ENCODE measurements at places on chromosomes 5 and 9.

GRCh38 chr5:316210-317085, 5.1 kb upstream of the AHRR start:
- DNase-seq, result no peak

- DNase-seq, result no peak
Measured at GRCh38 chr9:105259274-105259673, 14.8 kb downstream of the SLC44A1 start.

DNA sequence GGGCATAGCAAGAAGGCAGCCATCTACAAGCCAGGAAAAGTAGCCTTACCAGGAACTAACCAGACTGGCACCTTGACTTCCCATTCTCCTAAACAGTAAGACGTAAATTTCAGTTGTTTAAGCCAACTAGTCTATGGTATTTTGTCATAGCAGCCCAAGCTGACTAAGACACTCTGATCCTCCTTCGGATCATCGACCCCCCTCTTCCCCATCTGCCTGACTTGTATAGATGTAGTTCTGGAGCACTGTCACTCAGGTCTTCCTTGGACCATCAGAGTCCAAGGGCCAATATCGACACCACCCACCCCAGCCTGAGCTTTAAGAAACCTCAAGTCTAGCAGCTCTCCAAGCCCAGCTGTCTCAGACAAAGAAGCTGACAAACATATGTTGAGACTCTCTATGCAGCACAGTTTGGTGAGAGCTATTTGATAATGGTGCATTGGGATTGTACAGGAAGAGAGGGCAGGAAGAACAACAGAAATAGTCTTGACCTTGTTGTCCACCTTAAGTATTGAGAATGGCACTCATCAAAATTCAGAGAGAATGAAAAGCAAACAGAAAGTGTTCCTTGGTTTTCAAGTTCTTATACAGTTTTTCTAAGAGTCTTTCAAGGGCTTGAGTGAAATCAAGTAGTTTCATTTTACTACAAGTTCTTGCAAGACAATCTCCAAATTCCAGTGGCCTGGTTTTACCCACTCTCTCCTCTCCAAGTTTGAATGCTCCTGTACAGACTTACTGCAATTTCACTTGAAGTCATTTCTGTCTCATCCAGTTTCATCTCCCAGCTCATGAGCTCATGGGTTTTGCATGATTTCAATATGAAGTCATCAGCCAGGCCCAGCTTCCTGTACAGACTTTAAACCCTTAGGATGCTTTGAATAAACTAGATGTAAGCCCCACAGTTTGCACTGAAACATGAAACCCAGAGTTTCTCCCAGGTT, 122.3 kb upstream of the RAI14 start:
- no peak for DNase-seq

DNA sequence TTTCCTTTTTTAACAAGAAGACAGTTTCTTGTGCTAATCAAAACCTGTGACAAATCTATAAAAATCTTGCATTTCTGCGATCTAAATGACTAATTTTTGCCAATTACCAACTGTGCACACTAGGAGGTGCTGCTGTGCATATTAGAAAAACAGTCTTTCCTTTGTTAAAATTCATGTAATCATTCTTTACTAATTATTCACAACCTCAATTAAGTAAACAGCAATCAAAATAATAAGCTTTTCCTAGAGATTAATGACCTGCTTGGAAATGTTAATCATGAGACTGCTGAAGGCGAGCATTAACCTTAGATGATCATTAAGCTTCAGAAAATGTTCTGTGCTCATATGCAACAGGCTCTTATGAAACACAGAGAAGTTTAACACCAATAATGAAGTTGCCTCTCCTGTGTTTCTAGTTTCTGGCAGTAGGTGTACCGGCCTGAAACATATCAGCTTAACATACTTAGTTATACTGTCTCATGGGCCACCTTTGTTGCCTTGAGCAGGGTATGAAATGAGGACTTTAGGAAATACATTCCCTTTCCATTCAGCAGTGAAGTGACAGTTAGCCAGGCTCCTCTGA, 17.7 kb downstream of the RFESD start:
- no peak for DNase-seq

GRCh38 chr9:121914604-121915303, 178.4 kb downstream of the TTLL11 start:
- DNase-seq, result no peak

GRCh38 chr9:70450738-70451137, 36.3 kb upstream of the KLF9 start:
- no peak for DNase-seq

- peak; percentile 45 for DNase-seq
Measured at GRCh38 chr9:124133727-124134126, 122.2 kb downstream of the LHX2 start.

DNA sequence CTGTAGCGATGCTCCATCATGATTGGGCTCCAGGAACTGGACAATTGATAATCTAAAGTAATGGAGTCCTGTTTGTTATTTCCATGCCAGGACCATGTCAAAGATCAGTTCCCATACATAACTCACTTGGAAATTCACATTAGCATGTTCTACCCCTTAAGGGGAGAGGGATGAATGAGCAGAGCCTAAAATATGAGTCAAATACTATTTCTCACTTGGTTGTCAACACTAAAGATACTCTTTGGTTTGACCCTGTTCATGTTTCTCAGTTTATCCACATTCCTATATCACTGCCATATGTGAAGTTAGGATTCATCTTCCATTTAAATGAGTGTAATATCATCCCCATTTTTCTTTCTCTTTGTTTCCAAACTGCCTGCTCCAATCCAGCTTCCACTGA, 321.6 kb upstream of the PAPPA start:
- no peak for DNase-seq

DNA sequence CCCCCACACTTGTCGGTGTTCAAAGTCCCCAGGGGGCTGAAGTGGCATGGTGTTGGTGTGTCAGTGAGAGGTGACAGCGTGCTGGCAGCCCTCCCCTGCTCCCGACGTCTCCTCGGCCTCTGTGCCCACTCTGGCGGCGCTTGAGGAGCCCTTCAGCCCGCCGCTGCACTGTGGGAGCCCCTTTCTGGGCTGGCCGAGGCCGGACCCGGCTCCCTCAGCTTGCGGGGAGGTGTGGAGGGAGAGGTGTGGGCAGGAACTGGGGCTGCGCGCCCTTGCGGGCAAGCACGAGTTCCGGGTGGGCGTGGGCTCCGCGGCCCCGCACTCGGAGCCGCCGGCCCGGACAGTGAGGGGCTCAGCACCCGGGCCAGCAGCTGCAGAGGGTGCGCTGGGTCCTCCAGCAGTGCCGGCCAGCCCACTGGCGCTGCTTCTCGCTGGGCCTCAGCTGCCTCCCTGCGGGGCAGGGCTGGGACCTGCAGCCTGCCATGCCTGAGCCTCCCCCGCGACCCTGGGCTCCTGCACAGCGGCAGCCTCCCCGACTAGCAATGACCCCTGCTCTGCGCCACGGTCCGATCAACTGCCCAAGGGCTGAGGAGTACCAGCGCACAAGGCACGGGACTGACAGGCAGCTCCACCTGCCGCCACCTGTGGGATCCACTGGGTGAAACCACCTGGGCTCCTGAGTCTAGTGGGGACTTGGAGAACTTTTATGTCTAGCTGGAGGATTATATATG, 224.1 kb upstream of the RIOK2 start:
- no peak for DNase-seq

DNA sequence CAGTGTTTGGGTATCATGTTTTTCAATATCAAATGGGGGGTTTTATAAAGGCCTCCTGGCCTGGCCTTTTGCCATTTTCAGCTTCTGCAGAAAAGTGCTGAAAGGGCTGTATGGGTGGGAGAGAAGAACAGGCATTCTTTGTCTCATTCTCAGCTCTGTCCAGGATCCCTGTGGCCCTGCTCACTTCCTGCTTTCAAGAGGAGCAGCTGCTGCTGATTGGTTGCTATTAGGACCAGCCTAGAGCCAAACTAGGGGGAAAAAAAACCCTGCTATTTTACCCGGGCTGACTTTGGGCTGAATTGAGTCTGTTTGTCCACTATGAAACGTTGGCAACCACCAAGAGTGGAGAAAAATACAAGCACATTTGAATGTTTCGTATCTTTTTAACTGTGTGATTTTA, 117.1 kb downstream of the CMYA5 start:
- no peak for DNase-seq

DNA sequence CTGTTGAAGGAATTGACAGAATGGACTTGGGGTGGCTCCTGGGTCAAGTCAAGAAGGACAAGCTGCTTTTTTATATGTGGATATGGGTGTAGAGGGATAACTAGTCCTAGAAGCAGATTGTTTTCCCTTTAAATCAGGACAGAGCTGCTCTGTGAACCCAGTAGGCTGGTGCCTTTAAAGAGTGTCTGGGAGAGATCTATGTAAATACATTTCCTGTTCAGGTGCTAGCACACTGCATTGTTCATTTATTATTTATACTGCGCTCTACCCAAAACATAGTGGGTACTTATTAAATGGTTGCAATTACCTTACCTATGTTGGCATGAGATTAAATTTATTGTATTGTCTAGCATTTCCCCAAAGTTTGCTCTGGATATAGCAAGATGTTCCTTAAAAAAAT, 86.6 kb upstream of the EQTN start:
- DNase-seq, result no peak

DNA sequence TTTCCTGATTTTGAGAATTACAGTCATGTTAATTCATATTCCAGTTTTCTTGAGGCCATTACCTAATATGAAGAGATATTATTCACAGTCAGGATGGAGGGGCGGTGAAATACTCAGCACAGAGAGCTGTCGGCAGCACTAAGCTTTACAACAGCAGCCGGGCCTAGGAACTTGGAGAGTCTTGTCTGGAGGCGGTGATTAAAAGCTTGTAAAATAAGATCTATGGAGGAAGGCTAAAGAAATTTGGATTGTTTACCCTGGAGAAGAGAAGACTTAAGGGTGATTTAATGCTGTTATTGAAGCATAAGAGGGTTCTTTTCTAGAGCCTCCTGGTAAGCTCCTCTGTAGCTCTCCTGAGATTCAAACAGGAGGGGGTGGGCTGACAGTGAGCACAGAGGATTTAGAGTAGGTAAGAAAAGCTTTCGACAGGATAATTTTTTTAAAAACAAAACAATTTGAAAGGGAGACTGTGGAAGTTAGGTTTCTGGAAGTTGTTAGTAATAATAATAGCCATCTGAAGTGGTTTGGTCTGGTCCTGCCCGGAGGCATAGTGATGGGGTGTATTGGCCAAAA, 406.3 kb upstream of the ADAMTSL1 start:
- DNase-seq, result no peak

DNA sequence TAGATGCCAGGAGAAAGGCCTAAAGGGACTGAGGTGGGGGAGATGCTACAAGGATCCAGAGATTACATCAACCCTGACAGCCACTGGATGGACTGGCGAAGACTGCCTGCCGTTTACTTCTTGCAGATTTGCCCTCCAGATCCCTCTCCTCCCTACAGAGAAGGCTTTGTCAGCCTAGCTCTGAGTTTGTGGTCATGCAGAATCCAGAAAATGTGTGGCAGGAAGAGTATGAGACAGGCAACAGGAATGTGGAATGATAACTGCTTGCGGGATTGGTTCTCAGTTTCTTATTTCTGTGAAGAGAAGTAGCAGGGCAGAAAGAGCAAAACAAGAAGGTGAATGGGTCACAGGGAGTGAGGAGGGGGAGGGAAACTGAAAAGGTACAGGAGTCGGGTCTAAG, 129.6 kb downstream of the TLE1 start:
- DNase-seq, result no peak

- no peak for DNase-seq
Measured at GRCh38 chr5:109553846-109554245, 135.9 kb upstream of the MAN2A1 start.

DNA sequence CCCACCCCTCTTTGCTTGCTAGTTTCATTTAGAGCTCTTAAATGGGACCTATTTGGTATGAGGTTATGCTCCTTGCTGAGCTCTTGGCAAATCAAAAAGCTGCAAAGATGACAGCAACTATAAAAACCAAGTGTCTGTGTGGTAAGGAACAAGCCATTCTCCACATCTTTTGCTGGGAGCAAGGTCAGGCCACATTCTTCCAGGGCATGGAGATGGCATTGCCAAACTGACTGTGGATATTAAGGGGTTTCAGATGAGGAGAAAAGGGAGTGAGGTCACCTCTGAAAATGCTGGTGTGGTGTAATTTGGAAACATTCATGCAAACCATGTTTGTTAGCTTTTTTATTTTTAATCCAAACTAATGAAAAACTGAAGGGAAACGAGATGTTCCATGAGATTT, 218.8 kb upstream of the IL12B start:
- no peak for DNase-seq

DNA sequence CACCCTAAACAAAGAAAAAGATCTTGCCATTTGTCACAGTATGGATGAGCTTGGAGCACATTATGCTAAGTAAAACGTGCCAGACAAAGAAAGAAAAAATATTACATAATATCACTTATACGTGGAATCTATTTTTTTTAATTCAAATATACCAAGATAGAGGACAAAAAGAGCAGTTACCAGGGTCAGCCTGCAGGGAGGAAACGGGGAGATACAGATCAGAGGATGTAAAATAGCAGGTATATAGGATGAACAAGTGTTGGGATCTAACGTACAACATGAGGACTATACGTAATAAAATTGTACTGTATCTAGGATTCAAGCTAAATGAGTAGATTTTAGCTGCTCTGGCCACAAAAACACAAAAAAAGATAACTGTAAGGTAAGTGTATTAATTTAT, 247.5 kb downstream of the TMEM161B start:
- DNase-seq, result no peak

GRCh38 chr9:93318480-93318879, 133.0 kb upstream of the FAM120A start:
- DNase-seq, result no peak

GRCh38 chr5:148312153-148312552, at the start of gene SPINK7:
Gene SPINK7, plus strand, starts transcription at chr5:148312423. Its CDS starts 61 bp downstream, at chr5:148312484.
- DNase-seq, result no peak

DNA sequence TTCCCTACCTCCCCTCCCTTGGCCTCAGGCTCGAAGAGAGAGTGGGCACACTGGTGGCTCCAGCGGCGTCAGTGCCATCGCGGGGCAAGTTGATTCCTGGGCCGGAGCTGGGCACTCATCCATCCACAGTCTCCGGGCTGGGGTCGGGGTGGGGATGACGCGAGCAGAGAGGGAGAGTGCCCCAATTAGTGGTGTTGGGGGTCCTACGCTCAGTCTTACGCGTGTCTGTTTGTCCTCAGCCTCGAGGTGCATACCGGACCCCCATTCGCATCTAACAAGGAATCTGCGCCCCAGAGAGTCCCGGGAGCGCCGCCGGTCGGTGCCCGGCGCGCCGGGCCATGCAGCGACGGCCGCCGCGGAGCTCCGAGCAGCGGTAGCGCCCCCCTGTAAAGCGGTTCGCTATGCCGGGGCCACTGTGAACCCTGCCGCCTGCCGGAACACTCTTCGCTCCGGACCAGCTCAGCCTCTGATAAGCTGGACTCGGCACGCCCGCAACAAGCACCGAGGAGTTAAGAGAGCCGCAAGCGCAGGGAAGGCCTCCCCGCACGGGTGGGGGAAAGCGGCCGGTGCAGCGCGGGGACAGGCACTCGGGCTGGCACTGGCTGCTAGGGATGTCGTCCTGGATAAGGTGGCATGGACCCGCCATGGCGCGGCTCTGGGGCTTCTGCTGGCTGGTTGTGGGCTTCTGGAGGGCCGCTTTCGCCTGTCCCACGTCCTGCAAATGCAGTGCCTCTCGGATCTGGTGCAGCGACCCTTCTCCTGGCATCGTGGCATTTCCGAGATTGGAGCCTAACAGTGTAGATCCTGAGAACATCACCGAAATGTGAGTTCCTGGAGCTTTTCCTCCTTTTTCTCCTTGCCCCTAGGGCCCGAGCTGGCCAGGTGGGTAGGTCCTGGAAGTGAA, 861 bp downstream of the NTRK2 start:
- peak; percentile 70 for DNase-seq
